Dermis blood vessel endothelial cell (primary cell): ENCODE measurements at places on chromosomes 6 and 20. TPM values are rescaled to one million over a fixed set of nuclear protein-coding genes. Genes with fewer than 3 reads are reported as not detected.

GRCh38 chr6:88636871-88637270 is 326.5 kb downstream of the RNGTT start:
- DNase-seq = no peak

DNA sequence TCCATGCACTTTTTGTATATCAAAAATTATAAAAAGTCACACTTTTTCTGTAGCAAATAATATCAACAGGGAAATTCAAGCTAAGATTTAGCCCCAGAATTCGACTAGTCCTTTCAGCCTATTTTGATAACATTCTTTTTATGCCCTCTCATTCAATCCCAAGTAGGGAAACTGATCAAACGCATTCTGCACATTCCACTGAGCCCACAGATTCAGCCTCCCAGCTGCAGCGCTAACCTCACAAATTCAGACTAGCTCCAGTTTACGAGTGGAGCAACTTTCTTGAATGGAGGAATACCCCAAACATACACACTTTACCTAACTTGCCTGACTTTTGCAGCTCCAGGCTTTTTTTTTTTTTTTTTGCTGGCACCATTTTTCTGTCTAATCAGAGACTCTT is 70.3 kb upstream of the HEY2 start:
- no peak for DNase-seq

Gene BPIFB2
- total RNA-seq = not detected in 2 replicates

Gene MAS1
- total RNA-seq = not detected in 2 replicates
